ENCODE measurements at places on chromosomes 11 and 22.

DNA sequence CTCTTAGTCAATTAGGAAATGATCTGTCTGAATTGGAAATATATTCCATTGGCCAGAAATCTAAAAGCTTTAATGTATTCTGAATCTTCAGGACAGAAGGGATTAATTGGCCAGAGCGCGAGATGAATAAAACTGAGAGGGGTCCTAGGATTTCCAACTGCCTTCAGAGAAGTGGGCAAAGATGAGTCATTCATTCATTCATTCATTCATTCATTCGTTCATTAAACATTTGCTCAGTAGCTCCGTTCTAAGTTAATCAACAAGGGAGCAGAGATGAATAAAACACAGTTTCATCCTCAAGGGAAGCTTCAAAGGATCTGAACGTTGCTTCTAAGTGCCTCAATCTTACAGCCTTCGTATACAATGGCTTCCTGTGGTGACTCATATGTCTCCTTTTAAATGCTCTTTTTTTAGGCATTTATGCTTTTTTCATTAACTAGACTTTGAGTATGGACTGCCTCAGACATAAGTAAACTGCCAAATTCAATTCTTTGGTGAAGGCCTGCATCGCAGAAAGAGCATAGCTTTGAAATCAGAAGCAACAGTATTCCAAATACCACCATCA, 537.4 kb upstream of the CCDC90B start:
- DNase-seq, result no peak

GRCh38 chr11:83566950-83567349, 280.8 kb upstream of the CCDC90B start:
- no peak for DNase-seq

- no peak for DNase-seq
Observed at GRCh38 chr11:79290761-79291160, 150.1 kb downstream of the TENM4 start.

DNA sequence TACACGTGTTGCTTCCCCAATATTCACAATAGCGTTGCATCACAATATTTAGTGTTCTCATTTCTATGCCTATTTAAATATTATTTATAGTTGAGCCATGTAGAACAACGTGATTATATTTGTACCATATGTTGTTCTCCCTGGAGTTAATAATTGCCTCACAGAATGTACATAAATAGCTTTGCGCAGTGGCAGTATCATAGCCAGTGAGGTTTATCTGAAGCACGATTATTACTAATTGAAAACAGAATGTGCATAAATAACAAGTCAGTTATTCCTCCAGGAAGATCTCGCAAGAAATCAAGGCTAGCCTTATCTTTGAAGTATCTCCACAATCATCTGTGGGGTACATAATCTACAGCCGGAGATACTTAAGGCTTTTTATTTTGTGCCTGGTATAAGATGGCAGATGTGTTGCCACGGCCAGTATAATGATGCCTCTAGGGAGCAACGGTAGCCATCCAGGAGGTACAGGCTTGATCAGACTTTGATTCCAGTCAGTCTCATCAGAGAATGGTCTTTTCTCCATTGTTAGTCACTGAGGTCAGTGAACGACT, 197.5 kb downstream of the MSANTD4 start:
- peak; percentile 37 for DNase-seq

DNA sequence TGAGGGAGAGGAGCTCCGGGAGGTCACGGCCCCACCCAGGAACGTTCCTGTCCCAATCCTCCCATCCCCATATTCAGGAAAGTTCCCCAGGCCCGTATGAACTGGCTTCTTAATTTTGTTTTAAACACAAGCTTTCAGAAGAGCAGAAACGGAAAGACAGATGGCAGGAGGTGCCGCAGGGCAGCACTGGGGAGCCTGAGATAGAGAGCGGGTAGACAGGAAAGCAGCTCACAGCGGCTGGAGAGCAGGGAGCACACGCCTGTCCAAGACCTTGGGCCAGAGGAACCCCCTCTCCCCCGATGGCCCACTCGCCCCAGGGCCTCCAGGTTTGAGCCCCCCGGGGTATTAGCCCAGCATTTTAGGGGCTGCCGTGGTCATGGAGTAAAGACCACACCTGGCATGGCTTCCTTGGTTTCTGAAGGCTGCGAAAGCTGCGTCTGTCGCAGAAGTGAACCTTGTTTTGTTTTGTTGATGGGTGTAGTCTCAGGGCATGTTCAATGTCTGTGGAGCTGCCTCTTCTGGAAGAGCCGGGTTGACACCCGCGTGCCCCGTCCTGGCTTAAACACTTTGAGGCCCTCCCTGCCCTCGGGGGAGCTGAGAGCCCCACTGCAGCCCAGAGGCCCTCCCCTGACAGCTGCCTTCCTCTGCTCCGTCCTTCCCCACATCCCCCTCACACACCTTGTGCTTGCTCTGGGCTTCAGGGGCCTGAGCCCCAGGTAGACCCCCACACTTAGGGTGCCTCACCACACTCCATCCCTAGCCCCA, 17.9 kb upstream of the KCNQ1OT1 start:
- DNase-seq, result no peak

DNA sequence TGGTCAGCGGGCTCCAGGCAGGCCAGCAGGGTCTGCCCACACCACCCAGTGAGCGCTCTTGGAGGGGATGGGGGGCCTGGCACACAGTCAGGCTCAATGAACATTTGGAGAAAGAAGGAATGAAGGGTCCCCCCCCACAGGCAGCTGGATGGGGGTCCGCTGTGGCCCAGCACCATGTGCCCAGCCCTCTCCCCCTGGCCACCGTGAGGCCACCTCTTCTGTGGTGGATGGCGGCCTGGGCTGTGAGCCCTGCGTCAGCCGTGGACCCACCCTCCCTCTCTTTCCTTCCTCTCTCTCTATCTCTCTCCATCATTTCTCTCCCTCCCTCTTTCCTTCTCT, 35.1 kb upstream of the MUC5AC start:
- DNase-seq, result no peak

DNA sequence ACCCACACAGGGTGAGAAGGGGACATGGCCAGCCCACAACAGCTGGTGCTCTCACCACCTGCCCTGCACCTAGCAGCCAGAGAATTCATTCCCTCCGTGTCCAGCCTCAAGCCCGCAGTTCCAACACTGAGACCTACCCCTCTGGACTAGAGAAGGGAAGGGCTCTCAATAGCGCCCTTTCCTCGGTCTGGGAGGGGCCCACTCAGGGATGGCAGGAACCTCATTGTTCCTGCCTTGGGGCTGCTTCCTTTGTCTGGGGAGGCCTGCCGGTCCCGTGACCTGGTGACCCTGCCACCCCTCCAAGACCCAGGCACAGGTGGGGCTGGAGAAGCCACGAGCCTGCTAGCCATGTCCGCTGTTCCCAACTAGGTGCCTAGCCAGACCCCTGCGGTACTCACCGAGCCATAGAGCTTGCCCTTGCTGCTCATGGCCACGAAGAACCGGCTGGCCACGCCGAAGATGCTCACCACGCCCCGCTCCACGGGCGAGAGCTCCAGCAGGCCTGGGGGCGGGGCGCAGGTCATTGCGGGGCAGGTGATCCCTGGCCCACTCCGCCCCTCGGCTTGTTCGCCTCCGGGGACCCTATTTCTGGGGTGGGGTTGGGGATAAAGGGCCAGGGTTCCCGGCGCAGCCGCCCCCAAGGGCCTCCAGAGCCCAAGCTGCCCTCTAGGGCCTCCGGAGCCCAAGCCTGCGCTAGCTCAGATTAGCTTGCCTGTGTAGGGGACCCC, 1.4 kb downstream of the FGF4 start:
- DNase-seq, result no peak

DNA sequence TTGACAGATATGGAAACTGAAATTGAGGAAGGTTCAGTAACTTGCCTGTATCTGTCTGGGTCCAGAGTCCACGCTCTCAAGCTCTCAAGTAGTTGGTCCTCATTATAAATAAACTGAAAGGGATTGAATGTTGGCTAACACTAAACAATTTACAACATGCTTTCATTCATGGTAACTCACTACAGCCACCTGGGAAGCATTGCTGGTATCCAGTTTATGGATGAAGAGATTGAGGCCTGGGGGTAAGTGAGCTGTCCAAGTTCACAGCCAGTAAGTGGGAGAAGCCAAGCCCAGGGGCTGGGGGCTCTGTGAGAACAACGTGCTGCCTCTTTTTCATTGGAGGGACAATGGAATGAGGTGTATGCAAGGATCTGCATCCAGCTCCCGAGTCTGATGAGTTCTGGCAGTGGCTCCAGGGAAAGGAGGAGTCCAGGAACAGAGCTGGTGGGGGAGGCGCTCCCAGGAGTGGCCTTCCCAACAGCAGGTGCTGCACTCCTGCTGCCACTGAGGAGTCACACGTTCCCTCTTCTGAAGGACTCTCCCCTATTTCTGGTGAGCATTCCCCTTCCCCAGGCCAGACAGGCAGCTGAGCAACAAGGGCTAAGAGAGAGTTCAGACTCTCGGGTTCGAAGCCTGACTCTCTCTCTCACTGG, 175.8 kb downstream of the CSNK2A3 start:
- no peak for DNase-seq

GRCh38 chr11:1834779-1835670, at the start of gene SYT8:
TSS of gene SYT8 (plus strand) at chr11:1834990. CDS start at chr11:1835106, 116 bp downstream.
- no peak for DNase-seq

- DNase-seq, result no peak
Observed at GRCh38 chr11:114166897-114167323, 107.4 kb downstream of the ZBTB16 start.

DNA sequence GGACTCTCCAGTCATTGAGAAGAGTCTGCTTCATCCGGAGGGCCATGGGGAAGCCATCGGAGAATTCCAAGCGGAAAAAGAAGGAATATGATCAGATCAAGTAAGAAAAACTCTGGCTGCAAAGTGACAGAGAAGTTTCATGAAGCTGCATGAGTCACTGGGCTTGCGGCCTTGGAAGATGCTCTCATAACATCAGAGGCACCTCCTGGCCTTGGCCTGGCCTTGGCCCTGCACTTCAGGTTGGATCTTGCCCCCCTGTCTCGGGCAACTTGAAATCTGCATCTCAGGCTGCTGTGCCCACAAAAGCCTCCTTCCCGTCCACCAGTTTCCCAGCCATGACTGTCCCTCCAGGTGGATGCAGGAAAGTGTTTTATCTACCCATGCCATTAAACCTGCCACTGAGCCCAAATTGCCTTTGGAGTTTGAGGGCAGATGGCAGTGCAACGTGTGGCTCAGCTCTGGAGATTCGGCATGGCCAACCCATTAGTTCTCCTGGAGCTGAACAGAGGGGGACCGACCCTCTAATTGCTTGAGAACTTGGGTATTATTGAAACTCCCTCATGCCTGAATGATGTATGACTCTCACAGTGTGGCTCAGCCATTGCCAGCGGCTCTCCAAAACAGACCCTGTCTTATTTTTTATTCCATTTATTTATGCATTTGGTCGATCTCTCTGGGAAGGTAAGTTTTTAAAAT, 66.7 kb downstream of the SEZ6L start:
- DNase-seq, result no peak

GRCh38 chr22:39722501-39722900, 151.9 kb downstream of the CACNA1I start:
- no peak for DNase-seq

GRCh38 chr11:92225125-92225567, 528 bp downstream of the FAT3 start:
- DNase-seq, result peak; percentile 51

DNA sequence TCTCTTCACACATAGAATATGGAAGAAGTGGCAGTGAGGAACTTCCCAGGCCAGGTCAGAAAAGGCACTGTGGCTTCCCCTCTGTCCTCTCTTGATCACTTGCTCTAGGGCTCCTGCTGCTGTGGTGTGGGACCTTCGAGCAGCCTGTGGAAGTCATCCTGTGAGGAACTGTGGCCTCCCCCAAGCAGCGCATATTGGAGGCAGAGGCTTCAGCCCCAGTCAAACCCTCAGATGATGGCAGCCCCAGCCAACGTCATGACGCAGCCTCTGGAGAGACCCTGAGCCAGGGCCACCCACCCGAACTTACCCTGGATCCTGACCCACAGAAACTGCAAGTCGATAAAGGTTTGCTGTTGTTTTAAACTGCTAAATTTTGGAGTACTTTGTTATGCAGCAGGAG, 444.9 kb downstream of the TBC1D22A start:
- DNase-seq, result no peak

- no peak for DNase-seq
Observed at GRCh38 chr11:59575505-59575904, 40.1 kb downstream of the OSBP start.

GRCh38 chr11:61340979-61341378, 8.0 kb downstream of the TKFC start:
- no peak for DNase-seq

GRCh38 chr11:96229354-96229977, 113.5 kb downstream of the MAML2 start:
- DNase-seq, result no peak

DNA sequence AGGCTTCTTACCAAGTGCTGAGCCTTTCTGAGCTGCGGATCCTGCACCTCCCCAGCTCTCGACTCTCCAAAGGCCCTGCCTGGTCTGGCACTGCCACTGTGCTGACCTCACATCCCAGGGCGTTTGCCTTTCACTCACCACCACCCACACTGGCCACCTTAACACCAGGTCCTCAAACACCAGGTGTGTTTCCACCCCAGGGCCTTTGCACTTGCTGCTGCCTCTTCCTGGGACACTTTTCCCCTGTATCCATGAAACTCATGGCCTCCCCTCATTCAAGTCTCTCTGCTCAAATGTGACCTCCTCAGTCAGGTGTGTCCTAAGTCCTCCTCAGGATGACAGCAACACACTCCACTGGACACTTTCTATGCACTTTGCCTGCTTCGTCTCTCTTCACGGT, 51.4 kb upstream of the ANO1 start:
- DNase-seq, result no peak

- no peak for DNase-seq
Observed at GRCh38 chr11:35112056-35112845, 26.7 kb upstream of the CD44 start.

- no peak for DNase-seq
Observed at GRCh38 chr11:114314096-114314495, 17.9 kb downstream of the NNMT start.

GRCh38 chr11:117186431-117186761, 7.9 kb downstream of the SIDT2 start:
- no peak for DNase-seq

GRCh38 chr11:35838071-35838470, 105.8 kb upstream of the LDLRAD3 start:
- no peak for DNase-seq

DNA sequence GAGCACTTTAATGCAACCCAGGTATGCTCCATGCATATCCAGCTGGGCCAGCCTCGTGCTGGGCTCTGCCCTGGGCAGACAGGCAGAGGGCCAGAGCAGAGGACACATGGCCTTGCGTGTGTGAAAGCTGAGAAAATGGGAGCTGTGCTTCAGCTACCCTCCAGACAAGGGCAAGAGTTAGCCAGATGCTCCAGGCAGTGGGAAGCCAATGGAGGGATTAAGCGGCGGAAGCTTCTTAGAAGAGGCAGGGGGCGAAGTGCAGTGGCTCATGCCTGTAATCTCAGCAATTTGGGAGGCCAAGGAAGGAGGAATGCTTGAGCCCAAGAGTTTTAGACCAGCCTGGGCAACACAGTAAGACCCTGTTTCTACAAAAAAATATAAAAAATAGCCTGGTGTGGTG, 9.8 kb upstream of the ARHGEF17 start:
- peak; percentile 91 for DNase-seq
